Stimulated activated CD8-positive, alpha-beta memory T cell treated with anti-CD3 and anti-CD28 coated beads, Interleukin-4, amount 100 ng/mL, for 4 hours (primary cell): ENCODE measurements at places on chromosomes 3 and 15.

DNA sequence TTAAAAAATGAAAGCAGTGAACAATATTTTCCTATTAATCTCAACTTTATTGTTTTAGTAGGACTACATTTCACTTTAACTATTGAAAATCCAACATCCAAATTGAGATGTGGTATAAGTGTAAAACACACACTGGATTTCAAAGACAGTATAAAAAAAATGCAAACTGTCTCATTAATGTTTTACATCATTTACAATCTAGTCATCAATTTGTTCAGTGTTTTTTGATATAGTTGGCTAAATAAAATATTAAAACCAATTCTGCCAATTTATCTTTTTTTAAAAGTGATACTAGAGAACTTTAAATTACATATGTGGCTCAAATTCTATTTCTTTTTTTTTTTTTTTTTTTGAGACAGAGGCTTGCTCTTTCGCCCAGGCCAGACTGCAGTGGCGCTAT, 95.1 kb downstream of the NPTN start:
- DNase-seq, result no peak

GRCh38 chr3:126873416-126873815, 109.5 kb upstream of the PLXNA1 start:
- DNase-seq, result no peak

DNA sequence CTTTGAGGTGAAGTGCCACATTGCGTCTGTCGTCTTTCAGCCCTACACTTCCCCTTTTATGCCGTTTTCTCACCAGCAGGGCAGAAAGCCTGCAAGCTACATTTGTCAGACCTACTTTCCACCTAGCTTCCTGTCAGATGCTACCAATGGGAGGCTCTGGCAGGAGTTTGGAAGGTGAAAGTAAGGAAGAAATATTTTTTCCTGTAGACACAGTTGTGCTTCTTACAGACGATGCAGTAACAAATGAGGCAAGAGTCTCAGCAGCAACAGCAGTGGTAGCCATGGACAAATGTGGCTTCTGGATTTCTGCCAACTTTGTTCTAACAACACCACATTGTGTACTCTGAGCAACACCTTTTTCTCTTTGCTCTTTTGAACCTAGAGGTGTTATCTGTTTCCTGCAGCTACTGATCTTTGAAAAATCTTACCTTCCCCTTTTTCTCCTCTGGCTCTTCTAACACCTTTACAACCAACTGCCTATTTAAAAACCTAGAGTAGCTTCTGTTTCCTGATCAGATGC, 70.6 kb upstream of the STT3B start:
- no peak for DNase-seq

- no peak for DNase-seq
Measured at GRCh38 chr3:149957361-149958125, 13.2 kb downstream of the PFN2 start.

- DNase-seq, result no peak
Measured at GRCh38 chr15:63236272-63236671, 41.1 kb upstream of the APH1B start.

- no peak for DNase-seq
Measured at GRCh38 chr15:47744496-47744895, 27.2 kb downstream of the SEMA6D start.

DNA sequence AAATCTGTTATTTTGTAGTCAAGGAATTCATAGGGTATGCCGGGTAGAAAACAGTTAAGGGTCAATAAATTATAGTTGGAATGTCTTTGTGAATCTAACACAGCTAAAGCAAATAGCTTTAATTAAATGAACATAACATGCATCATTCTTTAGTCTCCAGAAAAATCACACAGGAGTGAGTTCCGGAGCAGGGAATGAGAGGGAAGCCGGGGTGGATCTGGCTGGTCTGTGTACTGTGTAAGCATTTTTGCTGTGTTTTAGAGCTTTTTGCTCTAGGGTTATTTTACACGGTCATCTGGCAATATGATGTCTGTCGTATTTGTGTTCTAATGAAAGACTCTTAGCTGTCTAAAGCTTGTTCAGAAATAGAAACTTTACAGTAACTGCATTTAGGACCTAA, 57.5 kb downstream of the MED12L start:
- DNase-seq, result no peak

DNA sequence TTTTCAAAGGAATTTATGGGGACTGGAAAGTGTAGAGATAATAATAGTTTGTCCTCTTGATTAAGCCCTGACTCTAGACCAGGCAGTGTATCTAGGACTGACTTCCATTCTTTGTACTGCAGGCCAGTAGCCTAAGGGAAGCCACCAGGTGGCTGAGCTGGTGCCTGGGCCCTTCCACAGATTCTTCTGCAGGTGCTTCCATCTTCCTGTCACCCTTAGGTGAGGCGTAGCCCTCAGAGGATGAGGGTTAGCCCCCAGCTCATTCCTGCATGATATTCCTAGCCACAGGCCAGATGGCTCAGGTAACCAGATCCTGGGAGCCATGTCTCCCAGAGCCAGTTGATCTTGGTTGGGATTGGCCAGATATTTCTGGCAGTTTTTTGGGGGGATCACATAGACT, 169.0 kb upstream of the IL12A start:
- DNase-seq, result no peak
